ENCODE measurements at places on chromosomes 5 and 9.

GRCh38 chr9:132241840-132242620, 80.2 kb downstream of the NTNG2 start:
- DNase-seq = no peak

DNA sequence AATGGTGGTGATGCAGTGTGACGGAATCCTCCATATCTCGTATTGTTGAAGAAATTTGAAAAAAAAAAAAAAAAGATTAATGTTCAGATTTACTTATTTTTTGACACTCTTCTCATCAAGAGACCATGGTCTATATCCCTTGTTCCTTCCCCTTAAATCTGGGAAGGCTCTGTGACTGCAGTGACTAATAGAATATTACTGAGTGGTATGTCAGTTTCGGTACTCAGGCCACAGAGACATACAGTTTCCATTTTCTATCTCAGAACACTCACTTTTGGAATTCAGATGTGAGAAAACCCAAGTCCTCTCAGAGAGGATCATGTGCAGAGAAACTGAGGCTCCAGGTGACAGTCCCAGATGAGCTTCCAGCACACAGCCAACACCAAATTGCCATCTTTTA, 1193.5 kb downstream of the DTWD2 start:
- DNase-seq = no peak

GRCh38 chr9:133238851-133239532, 29.9 kb upstream of the OBP2B start:
- peak; percentile 68 for DNase-seq

DNA sequence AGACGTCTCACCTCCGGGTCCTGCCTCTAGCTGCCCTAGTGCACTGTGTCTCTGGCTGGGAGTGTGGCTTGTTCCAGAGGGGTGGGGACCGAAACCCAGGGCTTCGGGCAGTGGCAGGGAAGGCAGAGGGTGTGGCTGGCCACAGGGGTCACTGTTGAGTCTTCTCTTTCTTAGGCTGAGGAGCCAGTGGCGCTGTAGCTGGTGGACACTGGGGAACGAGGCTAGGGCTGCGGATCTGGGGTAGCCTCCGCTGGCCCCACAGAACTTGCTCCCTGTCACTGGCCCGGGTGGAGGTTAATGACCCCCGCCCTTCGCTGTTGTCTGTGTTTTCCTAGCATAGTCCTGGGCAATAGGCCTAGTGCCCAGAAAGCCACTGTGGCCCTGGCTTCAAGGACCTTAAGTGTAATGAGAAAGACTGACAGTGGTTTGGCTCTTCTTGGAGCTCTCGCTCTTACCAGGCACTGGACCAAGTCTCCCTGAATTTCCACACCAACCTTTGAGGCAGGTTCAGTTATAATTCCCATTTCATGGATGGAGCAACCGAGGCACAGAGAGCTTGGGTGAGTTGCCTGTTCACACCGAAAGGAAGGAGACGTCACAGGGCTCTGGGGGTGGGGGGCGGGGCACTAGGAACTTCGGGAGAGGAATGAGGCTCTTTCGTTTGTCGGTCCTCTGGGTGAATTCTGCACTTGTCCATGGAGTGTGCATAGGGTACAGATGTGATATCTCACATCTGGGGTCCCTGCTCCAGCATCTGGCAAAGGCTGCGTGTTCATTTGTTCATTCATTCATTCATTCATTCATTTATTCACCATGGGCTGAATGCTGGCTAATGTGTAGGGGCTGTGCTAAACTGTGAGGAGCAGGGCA, 4.8 kb upstream of the IER5L start:
- no peak for DNase-seq

DNA sequence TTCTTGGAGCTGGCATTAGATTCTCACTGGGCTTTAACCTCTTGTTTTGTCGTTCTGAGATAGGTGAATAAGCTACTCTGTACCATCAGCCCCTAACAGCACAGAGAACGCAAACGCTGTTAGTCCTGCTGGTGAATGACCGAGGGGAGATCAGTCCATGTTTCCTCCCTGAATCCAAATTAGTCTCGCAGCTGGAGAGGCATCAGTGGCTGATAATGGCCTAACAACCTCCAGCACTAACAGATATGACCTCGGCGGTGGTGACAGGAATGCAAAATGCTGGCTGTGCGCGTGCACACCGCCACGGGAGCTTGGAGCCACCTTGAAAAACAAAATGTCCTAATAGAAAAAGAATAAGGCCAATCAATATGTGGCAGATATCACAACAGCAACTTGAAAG, 77.6 kb upstream of the IRX1 start:
- no peak for DNase-seq

DNA sequence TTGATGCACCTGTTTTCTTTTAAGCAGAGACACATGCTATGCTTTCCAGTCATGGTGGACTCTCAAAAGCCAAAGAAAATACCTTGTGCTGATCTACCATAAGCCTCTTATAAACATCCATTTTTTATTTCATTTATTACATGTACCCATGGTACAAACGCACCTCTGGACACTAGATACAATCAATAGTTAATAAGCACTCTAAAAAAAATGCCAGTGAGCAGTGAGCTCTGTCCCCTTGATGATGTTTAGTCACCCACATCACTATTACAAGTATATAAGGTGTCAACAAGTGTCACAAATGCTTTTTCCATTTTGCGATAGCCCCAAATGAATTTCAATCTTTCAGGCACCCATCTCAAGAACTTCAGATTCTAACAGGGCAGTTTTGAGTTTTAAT, 5.9 kb downstream of the KLF4 start:
- no peak for DNase-seq

DNA sequence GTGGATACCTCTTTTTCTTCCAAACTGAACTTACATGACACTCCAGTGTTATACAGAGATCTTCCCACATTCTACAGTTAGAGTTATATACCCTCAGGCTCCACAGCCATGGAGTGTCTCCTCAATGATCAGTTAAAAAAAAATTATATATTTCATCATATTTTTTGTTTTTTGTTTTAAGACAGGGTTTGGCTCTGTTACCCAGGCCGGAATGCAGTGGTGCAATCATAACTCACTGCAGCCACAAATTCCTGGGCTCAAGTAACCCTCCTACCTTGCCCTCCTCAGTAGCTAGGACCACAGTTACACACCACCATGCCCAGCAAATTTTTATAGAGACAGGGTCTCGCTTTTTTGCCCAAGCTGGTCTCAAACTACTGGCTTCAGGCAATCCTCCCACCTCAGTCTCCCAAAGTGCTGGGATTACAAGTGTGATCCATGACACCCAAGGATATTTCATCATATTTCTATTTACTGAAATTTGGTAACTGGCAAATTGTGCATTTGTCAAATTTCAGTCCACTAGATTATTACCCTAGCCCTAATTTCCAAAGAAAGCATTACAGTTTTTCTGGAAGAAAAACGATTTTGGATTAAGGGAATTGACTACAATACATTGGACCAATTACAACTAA, 18.1 kb upstream of the SCAI start:
- peak; percentile 42 for DNase-seq

GRCh38 chr9:113219969-113220368, 1.1 kb downstream of the FKBP15 start:
- peak; percentile 30 for DNase-seq

GRCh38 chr5:92769978-92770377, 811.0 kb downstream of the NR2F1-AS1 start:
- DNase-seq = peak; percentile 5

DNA sequence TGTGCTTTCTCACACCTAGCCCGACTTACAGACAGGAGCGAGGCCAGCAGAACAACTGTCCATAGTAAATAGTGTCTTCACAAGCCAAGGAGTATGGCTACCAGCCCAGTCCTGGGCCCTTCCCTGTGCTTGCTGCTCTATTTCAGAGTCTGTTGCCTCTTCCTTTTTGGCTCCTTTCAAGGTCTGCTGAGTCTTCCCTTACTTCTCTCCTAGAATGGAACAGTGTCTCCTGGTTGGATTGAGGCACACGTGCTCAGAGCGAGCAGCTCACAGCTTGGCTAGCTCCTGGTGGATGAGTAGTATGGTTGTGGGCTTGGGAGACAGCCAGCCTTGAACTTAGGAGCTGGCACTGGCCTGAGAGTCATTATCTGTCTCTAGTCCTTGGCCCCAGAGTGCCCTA, 72.8 kb downstream of the TLE4 start:
- no peak for DNase-seq

- no peak for DNase-seq
Measured at GRCh38 chr9:71986900-71987299, 73.5 kb downstream of the C9orf57 start.

GRCh38 chr5:113524927-113525326, 11.4 kb downstream of the YTHDC2 start:
- DNase-seq = no peak

GRCh38 chr5:10572451-10572850, 8.6 kb downstream of the ANKRD33B start:
- DNase-seq = no peak

- peak; percentile 28 for DNase-seq
Measured at GRCh38 chr5:149018909-149019443, 43.9 kb downstream of the SH3TC2 start.

DNA sequence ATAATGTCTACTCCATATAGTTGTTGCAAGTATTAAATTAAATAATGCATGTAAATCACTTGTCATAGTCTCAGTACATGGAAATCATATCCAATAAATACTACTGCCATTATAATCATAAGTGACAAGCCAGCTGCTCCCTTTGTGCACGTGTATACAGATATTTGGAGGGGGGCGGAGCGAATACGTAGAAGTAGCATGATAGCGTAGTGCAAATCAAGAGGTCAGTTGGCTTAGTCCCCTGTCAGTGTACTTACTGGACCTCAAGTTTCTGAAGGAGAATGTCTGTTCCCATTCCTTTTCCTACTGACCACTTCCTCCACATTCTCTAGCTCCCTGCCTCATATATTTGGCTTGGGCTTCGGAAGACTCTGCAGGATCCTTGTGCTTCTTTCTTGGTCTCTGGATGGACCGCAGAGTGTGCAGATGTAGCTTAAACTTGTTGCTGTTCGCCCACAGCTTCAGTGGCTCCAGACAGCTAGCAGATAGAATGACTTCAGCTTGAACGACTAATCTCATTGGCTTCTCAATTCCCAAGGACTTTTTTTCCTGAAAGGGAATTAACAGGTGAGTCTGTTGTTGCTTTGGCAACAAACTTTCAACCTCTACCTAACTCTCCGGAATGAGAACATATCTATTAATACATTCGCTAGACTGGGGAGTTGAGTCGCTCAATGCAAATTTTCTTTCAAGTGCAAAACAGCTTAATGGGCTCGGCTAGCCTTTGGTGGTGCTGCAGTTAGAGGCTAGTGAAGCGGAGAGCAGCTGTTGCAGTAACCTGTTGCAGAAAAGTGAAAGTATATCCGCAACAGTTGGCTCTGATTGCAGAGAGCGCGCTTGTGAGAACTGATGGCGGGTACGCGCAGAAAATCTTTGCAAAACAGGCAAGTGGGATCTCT, at the start of gene PCDHB1:
Gene PCDHB1 (plus strand): TSS at position 753 of the 899 bp plus-strand sequence. CDS start 97 bp downstream, at position 850.
- DNase-seq = no peak

DNA sequence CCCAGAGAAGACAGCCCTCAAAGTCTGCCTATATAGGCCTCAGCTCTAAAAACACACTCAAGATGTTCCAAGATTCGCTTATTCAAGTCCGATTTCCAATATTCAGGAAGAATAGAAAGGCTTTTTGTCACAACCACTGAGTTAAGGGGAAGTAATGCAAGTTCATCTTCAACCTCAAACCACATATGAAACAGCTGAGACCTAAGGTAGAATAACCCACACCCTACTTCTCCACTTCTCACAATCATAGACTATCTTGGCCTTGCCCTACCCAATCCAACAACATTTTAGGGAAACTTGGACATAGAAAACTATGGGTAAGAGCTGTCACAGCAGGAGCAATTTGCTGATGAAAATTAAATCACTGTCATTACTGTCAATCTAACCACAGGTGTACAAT, 152.0 kb upstream of the LRRTM2 start:
- no peak for DNase-seq

GRCh38 chr5:121675924-121676323, 175.8 kb upstream of the FTMT start:
- DNase-seq = no peak

GRCh38 chr9:76415731-76416130, 21.5 kb upstream of the RFK start:
- no peak for DNase-seq

GRCh38 chr5:58108511-58108910, 351.4 kb downstream of the PLK2 start:
- no peak for DNase-seq

DNA sequence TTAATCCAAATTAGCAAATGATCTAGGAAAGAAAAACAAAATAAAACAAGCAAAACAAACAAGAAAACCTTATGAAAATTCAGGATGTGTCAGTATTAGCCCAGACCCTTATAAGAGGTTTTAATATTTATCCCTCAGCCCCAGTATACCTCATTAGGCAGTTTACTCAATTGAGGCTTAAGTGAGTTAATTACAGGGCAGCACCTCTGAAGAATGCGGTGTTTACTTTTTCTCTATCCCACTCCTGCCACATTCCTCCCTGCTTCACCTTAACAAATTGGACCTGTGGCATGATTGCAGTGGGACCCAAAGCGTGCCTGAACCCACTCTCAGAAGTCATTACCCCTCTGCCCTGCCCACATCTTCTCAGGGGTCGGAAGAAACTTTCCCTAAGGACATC, 67.1 kb downstream of the SIL1 start:
- no peak for DNase-seq

GRCh38 chr5:177189965-177190364, 56.4 kb downstream of the NSD1 start:
- no peak for DNase-seq

GRCh38 chr9:119902611-119903010, 533.4 kb upstream of the BRINP1 start:
- no peak for DNase-seq

- DNase-seq = no peak
Measured at GRCh38 chr5:139378941-139379361, 4.1 kb downstream of the SLC23A1 start.

GRCh38 chr9:121772600-121773285, 121.3 kb downstream of the DAB2IP start:
- no peak for DNase-seq

GRCh38 chr5:96516631-96517071, 83.6 kb upstream of the PCSK1 start:
- DNase-seq = peak; percentile 24

- no peak for DNase-seq
Measured at GRCh38 chr9:76067696-76068095, 177.2 kb downstream of the PCSK5 start.
